ENCODE measurements at places on chromosomes 3 and 15.

DNA sequence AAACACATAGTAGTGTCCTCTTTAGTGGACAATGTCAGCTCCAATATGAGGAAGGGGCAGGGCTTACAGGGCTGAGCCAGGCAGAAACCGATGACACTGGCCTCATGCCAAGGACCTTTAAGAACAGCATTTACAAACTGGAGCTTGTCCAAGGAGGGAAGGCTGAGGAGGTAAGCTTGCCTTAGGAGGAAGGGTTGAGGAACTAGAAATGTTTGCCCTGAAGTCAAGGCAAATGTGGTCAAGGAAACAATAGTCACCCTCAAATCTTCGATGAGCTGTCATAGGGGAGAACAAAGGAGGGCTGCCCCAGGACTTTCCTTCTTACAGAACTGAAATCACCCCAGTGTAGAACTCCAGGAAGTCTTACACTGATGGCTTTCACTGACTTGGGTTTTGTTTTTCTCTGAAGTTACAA lies 136.4 kb downstream of the LIPC start:
- H3K27ac ChIP-seq: no peak overlapping the region
- H3K36me3 ChIP-seq: no peaks in the 10 kb centered on the region
- DNase-seq: no peak

DNA sequence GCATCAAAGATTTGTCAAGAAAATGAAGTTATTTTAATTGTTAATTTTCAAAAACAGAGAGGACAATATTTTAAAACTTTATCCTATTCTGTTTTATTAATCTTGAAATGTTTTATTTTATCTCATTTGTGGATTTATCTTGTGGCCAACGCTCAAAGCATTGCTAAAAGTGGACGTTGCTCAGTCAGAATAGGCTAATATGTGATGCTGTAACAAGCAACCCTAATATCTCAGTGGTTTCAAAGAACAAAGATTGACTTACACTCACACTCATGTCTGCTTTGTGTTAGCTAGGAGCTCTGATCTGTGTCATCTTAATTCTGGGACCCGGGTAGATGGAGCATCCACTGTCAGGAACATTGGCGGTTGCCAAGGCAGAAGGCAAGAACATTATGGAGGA lies 86.0 kb upstream of the PLCL2 start:
- H3K27me3 ChIP-seq: no peaks in the 10 kb centered on the region
- DNase-seq: no peak
- no peak overlapping the region for H3K4me3 ChIP-seq
- H3K4me1 ChIP-seq: peaks cover 21% of the 10 kb centered on the region

DNA sequence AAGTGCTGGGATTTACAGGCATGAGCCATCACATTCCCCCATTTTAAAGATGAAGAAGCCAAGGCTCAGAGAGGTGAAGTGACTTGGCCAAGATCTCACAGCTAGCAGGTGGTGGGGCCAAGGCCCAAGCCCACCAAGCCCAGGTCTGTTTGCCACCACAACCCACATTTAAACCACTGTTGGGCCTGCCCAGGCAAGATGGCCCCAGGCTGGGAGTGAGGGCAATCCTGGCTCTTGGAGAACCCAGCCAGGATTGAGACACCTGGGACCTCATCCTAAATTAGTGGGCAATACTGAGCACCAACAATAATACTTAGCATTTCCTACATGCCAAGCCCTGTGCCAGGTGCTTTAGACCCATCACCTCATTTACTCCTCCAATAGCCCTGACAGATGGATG lies 6.9 kb downstream of the IGDCC3 start:
- peaks cover 54% of the 10 kb centered on the region for H3K4me1 ChIP-seq
- no peaks in the 10 kb centered on the region for H3K36me3 ChIP-seq
- H3K4me3 ChIP-seq: no peak overlapping the region

DNA sequence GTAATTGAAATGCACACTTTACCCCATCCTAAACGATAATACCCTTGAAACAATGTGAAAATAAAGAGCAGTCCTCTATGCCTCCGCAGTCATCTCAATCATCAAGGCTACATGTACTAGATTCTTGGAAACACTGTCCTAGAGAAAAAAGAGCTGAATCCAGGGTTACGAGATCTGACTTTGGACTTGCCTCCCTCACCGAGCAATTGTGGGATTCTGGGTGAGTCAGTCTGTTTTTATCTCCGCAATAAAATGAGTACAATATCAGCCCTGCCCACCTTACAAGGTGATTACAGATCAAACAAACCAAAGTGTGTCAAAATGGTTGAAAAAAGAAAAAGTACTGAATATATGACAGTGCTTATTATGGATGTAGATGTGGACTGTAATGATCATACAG lies 152.3 kb upstream of the SNTN start:
- H3K27me3 ChIP-seq: no peaks in the 10 kb centered on the region
- H3K36me3 ChIP-seq: no peaks in the 10 kb centered on the region
- H3K4me1 ChIP-seq: no peaks in the 10 kb centered on the region
- no peak overlapping the region for H3K4me3 ChIP-seq

- H3K4me3 ChIP-seq: no peak overlapping the region
- no peak overlapping the region for H3K27ac ChIP-seq
Observed at GRCh38 chr3:130433306-130433705, 83.7 kb upstream of the COL6A6 start.

DNA sequence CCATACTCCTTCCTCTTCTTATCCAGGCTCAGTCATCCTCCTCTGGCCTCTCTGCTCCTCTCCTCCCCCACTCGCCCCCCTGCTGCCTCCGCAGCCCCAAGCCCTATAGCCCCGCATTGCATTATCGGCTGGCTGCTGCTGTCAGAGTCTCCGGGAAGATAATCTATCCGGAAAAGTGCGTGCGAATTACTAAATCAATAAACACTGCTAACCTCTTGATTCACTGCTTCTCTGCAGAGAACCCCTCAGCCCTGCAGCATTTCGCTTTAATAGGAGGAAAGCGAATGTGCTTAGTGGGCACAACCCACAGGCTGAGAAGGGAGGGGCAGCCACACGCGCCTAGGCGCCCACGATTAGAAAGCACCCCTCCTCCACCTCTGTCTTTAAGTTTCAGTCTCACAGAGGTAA lies 167.6 kb downstream of the ABHD5 start:
- no peak overlapping the region for H3K27ac ChIP-seq
- no peaks in the 10 kb centered on the region for H3K27me3 ChIP-seq
- peak overlapping the region; percentile 36 for H3K4me3 ChIP-seq

GRCh38 chr3:152053866-152054265 lies 180.4 kb downstream of the SUCNR1 start:
- H3K36me3 ChIP-seq: no peaks in the 10 kb centered on the region
- no peaks in the 10 kb centered on the region for H3K27me3 ChIP-seq
- DNase-seq: no peak
- H3K27ac ChIP-seq: no peak overlapping the region
- H3K4me3 ChIP-seq: no peak overlapping the region

DNA sequence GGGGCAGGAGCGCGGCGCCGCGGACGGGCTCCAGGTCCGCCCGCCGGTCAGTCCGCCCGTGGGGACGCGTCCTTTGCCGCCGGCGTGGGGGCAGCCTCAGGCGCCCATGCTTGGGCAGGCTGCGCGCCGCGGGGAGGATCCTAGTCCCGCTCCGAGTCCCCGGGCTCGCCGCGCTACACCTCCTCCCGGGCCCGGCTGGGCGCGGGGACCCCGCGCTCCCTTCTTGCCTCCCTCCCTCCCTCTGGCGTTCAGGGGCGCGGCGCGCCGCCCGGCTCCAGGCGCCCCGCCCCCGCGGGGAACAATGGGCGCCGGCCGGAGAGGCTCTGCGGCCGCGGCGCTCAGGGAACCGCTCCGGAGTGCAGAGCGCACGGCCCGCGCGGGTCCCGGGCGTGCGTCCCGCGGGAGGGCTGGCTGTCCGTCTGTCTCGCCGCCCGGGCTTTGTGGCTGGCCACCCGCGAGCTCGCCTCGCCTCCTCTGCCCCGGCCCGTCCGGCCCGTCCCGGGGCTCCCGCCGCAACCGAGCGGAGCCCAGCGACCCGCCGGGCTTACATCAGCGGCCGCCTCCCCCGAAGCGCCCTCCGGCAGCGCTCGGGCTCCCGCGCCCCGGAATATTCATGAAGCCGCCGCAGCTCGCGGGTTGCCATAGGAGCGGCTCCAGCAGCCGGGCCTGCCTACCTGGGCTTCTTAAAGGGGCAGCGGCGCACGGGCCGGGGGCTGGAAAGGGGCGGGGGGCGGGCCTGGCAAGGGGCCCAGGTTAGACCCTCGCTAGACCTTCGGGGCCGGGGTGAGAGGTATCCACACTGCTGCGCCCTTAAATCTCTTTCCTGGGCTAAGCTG lies at the start of gene HCN4:
Gene HCN4, minus strand, starts transcription at position 658 of the 836 bp plus-strand sequence. CDS start 688 bp downstream, outside the sequence.
- H3K4me3 ChIP-seq: peak within 1 kb of the TSS; percentile 76
- peak; percentile 94 for DNase-seq
- H3K27ac ChIP-seq: no peak within 1 kb of the TSS
- H3K4me1 ChIP-seq: peaks cover 27% of the 10 kb centered on the region
- H3K27me3 ChIP-seq: peaks cover 46% of the 10 kb centered on the region
- H3K36me3 ChIP-seq: peaks cover 3% of the 10 kb centered on the region

DNA sequence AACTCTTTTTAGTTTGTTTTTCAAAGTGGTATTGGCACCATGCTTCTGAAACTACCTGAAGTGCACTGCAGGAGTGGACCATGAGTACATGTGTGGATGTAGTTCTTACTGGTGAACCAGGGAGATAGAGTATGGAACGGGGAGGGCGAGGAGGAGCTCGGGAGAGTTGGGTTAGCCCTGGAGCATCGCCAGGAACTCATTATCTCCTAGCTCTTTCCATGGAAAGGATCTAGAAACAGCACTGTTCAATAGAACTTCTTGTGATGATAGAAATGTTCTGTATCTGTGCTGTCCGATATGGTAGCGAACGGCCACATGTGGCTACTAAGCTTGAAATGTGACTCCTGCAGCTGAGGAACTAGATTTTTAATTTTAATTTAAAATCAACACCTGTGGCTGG lies 47.3 kb downstream of the VGLL4 start:
- no peaks in the 10 kb centered on the region for H3K36me3 ChIP-seq
- H3K27me3 ChIP-seq: no peaks in the 10 kb centered on the region
- H3K27ac ChIP-seq: no peak overlapping the region
- peaks cover 46% of the 10 kb centered on the region for H3K4me1 ChIP-seq
- no peak overlapping the region for H3K4me3 ChIP-seq

GRCh38 chr15:93372208-93372864 lies 283.3 kb upstream of the RGMA start:
- no peak overlapping the region for H3K27ac ChIP-seq
- H3K27me3 ChIP-seq: no peaks in the 10 kb centered on the region
- DNase-seq: no peak
- no peak overlapping the region for H3K4me3 ChIP-seq
- no peaks in the 10 kb centered on the region for H3K36me3 ChIP-seq
- H3K4me1 ChIP-seq: no peaks in the 10 kb centered on the region

- H3K4me1 ChIP-seq: no peaks in the 10 kb centered on the region
- DNase-seq: no peak
- H3K36me3 ChIP-seq: no peaks in the 10 kb centered on the region
- no peaks in the 10 kb centered on the region for H3K27me3 ChIP-seq
- H3K4me3 ChIP-seq: no peak overlapping the region
Observed at GRCh38 chr3:24018784-24019570, 73.9 kb downstream of the NR1D2 start.

DNA sequence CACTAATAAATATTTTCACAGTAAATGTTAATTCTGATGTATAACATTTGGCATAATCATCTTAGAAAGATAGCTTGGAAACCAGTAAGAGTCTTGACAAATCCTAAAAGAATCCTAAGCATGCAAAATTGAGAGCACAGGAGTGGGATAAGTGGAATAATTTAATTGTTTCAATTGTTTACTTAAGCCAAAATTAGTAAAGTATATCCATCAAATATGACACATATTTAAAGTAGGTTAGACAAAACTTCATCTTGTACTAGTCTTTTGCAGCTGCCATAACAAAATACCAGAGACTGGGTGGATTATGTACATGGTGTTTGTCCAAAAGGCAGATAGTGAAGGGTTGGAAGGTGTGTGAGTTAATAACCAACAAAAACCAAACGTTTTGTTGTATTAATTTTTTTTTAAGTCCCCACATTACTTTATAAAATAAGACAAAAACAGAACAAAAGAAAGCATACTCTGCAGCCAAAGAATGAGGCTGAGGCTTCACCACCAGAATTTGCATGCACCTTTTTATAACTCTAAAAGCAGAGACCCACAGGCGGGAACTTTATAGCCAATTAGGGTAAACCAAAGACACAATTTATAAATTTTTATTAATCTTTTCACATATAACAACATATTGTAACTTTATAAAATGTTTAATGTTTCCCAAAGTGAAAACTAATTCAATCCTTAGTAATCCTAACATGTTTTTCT lies 41.9 kb upstream of the CD200R1L start:
- no peak for DNase-seq
- no peak overlapping the region for H3K27ac ChIP-seq
- no peak overlapping the region for H3K4me3 ChIP-seq
- H3K27me3 ChIP-seq: no peaks in the 10 kb centered on the region

Measured in GM23338 (cell line).